Fibroblast of skin of abdomen (primary cell): ENCODE measurements at places on chromosomes 7 and 10.

- no peak for DNase-seq
These were observed 993 bp downstream of the ZC3HAV1 start for GRCh38 chr7:139108266-139109187.

GRCh38 chr10:93288679-93289634 lies 193.2 kb downstream of the MYOF start:
- peak; percentile 97 for DNase-seq

DNA sequence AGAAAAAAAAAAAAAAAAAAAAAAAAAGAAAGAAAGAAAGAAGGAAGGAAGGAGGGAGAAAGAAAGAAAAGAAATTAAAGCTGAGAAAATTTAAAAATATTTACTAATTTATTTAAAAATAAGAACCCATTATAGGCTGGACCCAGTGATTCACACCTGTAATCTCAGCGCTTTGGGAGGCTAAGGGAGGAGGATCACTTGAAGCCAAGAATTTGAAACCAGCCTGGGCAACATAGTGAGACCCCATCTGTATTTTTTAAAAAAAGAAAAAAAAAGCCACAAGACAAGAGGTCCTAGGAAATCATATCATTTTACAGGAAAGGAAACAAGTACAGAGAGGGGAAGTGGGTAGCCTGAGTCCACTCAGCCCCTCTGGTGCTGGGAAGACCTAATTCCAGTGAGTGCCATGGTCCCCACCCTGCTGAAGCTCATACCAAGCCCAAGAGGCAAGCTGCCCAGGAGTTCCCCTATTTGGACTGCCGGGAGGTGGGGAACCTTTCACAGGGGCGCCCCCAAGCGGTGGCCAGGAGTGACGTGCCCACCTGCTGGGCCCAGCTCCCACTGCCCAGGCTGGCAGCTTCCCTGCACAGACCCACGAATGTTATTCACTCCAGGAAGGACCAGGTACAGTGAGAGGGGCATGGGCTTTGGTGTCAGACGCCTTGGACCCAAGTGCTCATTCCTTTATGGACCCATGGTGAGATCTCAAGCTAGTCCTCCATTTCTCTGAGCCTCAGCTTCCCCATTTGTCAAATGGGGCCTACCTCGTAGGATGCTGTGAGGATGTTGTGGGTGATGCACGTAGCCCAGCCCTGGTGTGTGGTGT lies 133.6 kb downstream of the ZMIZ1 start:
- DNase-seq: peak; percentile 34

- DNase-seq: no peak
These were observed 691.0 kb upstream of the LRRTM3 start for GRCh38 chr10:66234872-66235271.

- DNase-seq: no peak
These were observed 74.9 kb downstream of the BEND7 start for GRCh38 chr10:13453896-13454295.

GRCh38 chr7:139948167-139948566 lies 114.6 kb downstream of the PARP12 start:
- DNase-seq: no peak

GRCh38 chr10:130403153-130404075 lies 267.2 kb downstream of the GLRX3 start:
- no peak for DNase-seq

- no peak for DNase-seq
These were observed 89.8 kb downstream of the ZMIZ1 start for GRCh38 chr10:79158402-79159097.

GRCh38 chr10:1368842-1369171 lies 312.6 kb downstream of the WDR37 start:
- peak; percentile 18 for DNase-seq

DNA sequence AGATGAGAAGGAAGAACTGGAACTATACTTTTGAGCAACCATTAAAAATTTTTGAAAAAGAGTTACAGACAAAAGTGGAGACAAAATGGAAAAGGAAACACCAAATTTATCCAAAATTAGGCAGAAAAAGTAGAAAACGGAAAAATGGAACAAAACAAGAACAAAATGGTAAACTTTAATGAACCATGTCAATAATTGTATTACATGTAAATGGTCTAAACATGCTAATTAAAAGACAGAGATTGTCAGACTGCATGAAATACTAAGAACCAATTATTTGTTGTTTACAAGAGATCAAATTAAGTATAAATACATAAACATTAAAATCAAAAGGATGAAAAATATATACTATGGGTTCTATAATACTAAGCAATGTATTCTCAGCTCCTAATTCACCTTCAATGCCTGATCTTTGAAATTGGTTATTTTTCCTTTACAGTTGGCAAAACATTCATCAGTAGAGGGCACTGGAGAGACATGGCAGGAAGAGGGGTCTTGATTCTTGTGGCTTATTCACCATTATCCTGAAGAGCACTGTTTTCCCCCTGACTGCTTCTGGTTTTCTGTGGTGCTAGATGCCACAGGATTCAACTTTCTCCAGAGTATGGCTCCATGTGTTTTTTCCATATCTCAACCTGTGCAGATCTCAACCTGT lies 124.9 kb downstream of the ELFN1 start:
- DNase-seq: no peak

- no peak for DNase-seq
These were observed 62.1 kb upstream of the NCAPG2 start for GRCh38 chr7:158766570-158767281.

DNA sequence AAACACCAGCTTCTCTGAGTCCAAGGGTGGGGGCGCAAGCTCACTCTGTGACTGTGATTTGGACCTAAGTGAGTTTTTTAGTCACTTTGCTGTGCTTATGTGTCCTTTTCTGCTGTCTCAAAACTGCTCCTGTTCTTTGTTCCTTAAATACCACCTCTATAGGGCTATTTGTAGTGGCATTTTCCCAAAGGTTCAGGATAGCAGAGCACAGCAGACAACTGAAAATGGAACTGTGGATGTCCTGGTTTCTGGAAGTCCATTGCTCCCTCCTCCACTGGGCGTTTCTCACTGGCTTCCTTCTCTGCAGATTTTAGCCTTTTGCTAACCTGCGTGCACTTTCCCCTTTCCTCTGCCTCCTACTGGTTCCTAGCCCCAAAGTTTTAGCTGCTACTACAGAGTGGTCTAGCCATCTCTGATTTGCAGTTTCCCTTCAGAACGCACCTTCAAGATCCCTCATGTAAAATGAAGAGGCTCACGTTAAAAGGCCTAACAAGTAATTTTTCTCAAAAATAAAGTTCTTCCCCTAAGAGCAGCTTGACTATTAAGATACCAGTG lies 25.6 kb downstream of the BLVRA start:
- no peak for DNase-seq

DNA sequence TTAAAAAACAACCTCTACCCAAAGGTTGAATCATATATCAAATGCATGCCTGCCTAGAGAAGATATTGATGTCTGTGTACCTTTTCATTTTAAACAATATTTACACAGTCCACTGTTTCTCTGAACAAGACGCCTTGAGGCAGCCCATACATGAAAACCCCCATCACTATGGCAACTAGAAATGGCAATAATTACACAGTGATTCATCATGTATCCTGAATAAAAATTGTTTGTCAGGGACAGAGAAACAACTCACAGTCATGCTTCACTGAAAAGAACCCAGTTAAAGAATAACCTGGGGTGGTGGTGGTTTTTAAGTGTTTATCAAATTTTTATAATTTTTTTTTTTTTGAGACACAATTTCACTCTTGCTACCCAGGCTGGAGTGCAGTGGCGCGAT lies 19.7 kb downstream of the DNAJC12 start:
- peak; percentile 17 for DNase-seq

GRCh38 chr7:380711-381210 lies 90.8 kb downstream of the FOXL3 start:
- DNase-seq: no peak

- DNase-seq: no peak
These were observed 66.8 kb downstream of the DNAJC12 start for GRCh38 chr10:67771200-67771599.

DNA sequence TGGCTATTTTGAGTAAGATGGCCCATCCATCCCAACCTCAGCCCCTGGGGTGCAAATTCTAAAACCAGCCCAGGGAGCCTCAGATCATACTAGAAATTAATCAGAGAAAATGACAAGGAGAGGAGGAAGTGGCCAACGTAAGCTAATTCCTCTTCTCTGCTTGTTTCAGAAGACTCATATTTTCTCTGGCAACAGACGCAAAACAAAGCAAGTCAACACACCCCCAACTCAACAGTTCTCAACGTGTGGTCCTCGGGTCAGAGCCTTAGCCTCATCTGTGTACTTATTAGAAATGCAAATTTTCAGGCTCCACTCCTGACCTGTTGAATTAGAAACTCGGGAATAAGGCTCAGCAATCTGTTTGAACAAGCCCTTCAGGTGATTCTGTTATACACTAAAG lies 413.9 kb upstream of the AUTS2 start:
- no peak for DNase-seq

GRCh38 chr7:99404235-99404976 lies 4.0 kb downstream of the PDAP1 start:
- no peak for DNase-seq

DNA sequence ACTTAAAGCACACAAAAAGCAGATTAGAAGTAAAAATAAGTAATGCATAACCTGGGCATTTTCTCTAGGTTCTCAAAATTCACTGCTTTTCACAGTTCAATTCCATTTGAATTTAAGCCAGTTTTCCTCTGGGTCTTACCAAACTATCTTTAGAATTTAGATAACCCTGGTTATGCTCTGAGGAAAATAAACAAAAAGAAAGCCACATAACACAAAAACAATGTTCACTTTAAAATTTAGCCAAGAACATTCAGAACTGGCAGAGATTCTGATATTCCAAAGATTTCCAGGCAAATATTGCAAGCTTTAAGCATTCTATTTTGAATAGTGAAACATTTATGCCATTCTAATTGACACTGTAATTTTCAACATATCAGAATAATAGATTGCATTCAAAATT lies 50.7 kb upstream of the PRKG1 start:
- no peak for DNase-seq

GRCh38 chr7:151110941-151111645 lies 24.8 kb downstream of the AGAP3 start:
- DNase-seq: peak; percentile 69
